ENCODE measurements at places on chromosomes 4 and X.

DNA sequence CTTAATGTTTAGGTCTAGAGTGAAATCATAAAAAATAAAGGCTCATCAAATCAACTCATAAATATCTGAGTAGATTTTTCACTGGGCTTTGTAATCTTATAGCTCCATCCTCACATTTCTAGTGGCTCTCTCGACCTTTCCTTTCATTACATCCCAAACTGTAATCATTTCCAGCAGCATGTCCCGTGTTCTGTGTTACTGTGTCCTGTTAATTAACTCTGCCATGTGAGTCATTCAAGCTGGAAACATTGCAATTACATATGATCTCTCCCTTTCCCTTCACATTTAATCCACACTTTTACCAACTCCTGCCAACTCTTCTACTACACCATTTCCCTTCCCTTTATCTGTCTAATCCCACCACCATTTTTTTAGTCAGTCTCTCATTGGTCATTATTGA lies 75.5 kb downstream of the UGT8 start:
- no peak for DNase-seq

DNA sequence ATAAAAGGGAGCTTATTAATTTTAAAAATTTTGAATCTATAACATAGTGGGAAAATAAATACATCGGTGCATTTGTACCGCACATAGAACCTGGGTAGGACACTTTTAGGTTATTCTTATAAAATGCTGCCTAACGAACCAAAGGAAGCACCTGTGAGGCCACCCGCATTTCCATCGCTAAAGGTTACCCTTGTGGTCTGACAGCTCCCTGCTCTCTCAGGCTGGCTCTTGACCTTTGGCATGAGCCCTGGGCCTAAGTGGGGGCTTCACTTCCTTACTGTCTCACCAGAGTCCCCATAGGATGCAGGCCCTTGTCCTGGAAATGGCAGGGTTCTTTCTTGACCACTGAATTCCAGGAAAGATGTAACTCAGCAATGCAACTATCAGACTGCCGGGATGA lies 46.0 kb downstream of the HADH start:
- DNase-seq: peak; percentile 51

- DNase-seq: no peak
Measured at GRCh38 chr4:90001023-90001422, 106.4 kb downstream of the MMRN1 start.

GRCh38 chr4:57068237-57068981 lies 41.8 kb downstream of the IGFBP7 start:
- no peak for DNase-seq

DNA sequence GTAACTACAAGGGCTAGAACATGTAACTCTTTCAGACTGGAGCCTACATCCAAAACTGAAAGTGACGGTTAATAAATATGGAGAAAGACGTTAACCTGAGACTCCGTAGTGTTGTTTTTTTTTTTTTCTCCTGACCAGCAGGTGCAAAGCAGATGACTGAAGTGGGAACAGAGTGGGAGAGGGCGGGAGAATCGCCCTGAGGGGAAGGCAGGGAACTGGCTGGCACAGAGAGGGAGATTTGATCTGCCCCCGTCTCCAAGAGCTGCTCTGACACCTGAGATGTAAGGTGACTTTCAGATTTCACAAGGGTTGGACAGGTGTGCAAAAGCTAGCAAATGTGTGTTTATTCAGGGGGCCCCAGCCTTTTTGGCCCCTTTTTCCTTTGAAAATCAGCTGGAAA lies 180.2 kb downstream of the PALLD start:
- DNase-seq: no peak

GRCh38 chrX:121036951-121037350 lies 10.5 kb upstream of the GLUD2 start:
- DNase-seq: no peak

- no peak for DNase-seq
Measured at GRCh38 chr4:124937993-124938392, 225.5 kb upstream of the ANKRD50 start.

DNA sequence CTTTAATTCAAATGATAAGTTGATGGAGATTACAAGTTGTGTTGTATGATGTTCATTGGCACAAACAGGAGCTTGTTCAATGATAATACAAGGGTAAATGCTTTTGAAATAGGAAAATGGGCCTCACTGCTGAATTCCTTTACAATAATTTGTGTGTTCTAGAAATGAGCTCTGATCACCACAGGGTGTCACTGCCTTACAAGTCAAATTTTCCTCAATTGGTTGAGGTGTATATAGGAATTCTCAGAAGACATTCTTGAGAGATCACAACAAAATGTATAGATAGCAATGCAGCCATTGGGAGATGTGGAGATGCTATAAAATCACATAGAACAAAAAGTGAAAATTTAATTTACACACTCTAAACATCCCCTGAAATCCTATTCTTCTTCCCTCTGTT lies 49.6 kb downstream of the KLF8 start:
- DNase-seq: no peak

DNA sequence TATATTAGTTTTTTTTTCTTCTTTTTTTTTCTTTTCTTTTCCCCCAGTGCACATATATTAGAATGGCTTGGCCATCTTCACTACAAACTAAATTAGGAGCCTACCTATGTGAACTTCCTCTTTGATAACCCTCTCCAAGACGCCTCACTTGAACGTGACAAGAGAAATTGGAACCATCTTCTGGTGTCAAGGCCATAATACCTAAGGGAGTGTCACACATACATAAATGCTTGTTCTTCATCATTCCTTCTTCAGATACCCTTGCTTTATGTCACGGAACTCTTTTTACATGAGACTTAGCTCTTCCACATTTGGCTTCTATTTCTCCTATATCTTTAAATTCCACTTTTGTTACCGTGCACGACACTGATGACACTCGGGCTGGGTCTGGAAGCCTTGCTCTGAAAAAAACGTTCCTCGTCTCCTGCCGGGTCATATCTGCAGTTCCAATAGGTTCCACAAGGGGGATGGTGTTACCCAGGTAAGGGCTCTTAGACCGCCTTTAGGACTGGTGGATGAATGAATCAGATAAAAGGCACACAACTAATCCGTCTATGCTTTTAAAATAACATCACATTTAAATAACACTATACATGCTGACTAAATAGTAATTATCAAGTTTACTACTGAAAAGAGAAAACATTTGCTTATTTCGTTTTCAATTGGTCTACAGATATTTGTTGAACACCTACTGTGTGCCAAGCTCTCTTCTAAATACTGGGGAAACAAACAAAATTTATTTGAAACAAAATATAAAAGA lies 19.9 kb downstream of the DGAT2L6 start:
- DNase-seq: peak; percentile 74

GRCh38 chr4:6079965-6080364 lies 61.7 kb upstream of the C4orf50 start:
- DNase-seq: no peak

GRCh38 chr4:46945062-46945461 lies 36.0 kb upstream of the COX7B2 start:
- DNase-seq: no peak

DNA sequence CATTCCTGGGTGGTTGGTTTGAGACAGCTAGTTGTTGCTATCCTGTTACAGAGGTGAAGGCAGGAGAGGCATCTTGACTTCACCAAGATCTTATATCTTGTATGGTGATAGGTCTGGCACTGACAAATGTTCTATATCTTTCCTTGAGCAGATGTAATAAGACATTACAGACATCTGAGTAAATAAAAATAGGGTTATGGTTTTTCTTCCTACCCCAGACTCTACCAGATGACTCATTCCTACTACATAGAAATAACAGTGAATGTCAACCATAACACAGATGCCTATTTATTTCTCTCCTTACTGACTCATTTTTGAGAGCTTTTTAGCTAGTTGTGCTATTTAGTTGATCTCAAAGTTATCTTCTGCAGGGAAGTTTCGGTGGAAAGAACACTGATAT lies 21.9 kb downstream of the HNRNPH2 start:
- no peak for DNase-seq

GRCh38 chrX:135516376-135516775 lies 4.1 kb upstream of the INTS6L start:
- peak; percentile 4 for DNase-seq

- no peak for DNase-seq
Measured at GRCh38 chr4:43325220-43325967, 432.9 kb downstream of the GRXCR1 start.

DNA sequence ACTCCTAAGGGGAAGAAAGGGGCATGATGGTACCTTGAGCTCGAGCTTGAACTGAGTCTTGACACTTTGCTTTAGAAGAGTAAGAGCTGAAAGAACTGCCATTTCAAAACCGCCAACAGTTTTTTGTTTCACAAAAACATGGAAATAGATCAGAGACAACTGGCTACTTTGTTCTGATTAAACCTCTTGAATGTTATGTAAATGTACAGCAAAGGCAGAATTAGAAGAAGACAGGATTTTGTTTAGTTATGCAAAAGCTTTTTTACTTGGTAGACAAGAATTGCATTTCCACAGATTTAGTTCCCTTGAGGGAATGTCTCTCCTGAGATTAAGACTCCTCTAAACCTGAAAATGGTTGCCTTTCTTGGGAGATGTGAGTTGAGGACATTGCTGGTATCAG lies 33.3 kb upstream of the STPG2 start:
- DNase-seq: no peak

DNA sequence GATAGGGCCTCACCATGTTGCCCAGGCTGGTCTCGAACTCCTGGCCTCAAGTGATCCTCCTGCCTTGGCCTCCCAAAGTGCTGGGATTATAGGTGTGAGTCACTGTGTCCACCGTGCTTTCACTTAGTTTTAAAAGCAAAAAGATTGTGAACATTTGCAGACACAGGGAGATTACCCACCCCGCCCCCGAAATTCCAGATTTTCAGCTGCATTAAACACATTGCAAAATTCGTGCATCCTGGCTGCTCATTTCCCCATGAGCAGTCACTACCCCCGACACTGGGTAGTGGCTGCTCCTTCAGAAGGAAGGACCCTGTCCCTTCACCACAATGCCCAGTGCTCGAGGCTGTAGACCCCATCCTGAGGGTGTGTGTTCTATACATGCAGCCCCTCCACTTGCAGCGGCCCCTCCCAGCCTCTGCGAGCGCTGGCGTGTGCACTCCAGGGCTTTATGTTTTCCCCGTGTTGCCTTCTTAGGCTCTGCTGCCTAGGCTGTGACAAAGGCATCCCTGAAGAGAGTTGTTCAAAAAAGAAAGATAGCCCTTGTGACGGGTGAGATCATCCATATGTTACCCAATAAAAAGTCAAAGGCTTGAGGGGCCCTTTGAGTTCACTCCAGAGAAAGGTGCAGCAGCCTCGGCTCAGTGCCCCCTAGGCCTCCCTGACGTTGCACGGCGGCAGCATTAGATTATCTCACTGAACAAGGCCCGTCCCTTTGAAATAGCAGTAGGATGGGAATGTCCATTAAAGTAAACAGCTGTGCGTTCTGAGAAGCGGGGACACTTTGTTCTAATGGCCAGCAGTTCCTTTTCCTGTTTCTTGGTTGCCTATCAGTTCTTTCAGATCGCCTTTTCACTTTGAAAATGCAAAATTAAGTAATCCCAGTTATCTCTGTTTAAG lies 71.6 kb downstream of the SHROOM2 start:
- no peak for DNase-seq

GRCh38 chrX:43971966-43972961 lies 926 bp downstream of the NDP start:
- DNase-seq: no peak

DNA sequence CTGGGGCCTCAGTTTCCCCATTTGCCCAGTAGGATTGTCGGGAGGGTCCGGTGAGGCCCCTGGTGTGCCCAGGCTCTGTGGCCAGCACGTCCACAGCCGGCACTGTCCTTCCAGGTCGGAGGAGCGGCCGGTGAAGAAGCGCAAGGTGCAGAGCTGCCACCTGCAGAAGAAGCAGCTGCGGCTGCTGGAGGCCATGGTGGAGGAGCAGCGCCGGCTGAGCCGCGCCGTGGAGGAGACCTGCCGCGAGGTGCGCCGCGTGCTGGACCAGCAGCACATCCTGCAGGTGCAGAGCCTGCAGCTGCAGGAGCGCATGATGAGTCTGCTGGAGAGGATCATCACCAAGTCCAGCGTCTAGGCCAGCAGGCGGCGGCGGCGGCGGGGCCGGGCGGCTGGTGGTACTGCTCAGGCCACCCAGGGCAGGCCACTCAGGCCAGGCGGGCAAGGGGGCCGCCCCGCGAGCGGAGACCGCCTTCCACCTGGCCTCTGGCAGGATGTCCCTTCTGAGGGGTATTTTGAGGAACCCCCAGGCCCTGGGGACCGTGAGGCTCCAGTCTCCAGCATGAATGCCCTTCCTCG lies 6.7 kb downstream of the MSANTD1 start:
- DNase-seq: no peak

DNA sequence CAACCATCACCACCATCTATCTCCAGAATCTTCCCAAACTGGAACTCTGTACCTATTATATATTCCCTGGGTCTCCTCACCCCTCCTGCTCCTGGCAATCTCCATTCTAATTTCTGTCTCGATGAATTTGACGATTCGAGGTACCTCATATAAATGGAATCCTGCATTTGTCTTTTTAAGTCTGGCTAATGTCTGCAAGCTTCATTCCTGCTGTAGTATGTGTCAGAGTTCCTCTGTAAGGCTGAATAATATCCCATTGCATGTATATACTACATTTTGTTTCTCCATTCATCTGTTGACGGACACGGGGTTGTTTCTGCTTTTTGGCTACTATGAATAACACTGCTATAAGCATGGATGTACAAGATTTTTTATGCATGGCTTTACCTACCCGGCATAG lies 19.5 kb downstream of the PRKG2 start:
- no peak for DNase-seq

DNA sequence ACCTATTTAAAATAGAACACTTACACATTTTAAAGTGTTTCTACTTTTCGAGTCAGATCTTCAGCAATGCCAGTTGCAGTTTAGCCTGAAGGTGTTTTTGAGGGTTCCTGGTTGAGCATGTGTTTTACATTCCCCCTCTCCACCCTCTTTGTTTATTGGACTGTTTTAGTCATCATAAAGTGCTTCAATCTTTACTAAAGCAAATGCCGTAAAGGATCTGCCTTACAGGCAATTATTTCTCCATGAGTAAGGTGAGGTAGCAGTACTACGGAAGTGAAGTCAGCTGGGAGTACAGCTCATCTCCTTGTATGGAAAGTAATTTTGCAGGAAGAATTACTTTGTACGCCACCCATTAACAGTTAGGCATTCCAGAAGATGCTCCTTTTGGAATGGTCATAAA lies 36.9 kb downstream of the PDLIM5 start:
- DNase-seq: no peak

- no peak for DNase-seq
Measured at GRCh38 chr4:157582141-157582540, 361.6 kb downstream of the GRIA2 start.

DNA sequence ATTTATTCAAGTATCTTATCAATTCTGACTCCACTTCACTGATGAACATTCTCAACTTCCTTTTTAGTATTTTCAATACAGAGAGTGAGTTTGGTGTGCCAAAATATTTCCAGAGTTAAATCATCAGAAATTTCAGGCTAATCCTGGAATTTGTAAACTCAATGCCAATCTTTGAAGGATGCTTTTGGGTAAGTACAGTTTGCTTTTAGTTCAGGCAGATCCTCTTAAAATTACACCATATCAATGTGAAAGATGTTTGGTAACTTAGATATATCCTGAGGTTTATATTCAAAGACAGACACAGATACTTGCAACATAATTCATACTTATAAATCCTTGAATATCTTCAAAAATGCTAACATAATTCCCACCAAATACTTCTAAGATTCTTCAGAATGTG lies 76.0 kb upstream of the FAM47B start:
- DNase-seq: no peak

GRCh38 chr4:2291705-2292645 lies 30.1 kb upstream of the MXD4 start:
- DNase-seq: no peak

GRCh38 chr4:139843641-139844040 lies 178.0 kb downstream of the MGST2 start:
- DNase-seq: no peak

All from stimulated activated naive CD8-positive, alpha-beta T cell treated with anti-CD3 and anti-CD28 coated beads, Interleukin-15, Interleukin-2, amounts not matched to agents 100 U/mL and 50 U/mL, for 24 hours (primary cell).